ENCODE measurements at places on chromosomes 3 and 15.

GRCh38 chr15:81049835-81050234, 49.1 kb downstream of the TLNRD1 start:
- DNase-seq, result no peak

DNA sequence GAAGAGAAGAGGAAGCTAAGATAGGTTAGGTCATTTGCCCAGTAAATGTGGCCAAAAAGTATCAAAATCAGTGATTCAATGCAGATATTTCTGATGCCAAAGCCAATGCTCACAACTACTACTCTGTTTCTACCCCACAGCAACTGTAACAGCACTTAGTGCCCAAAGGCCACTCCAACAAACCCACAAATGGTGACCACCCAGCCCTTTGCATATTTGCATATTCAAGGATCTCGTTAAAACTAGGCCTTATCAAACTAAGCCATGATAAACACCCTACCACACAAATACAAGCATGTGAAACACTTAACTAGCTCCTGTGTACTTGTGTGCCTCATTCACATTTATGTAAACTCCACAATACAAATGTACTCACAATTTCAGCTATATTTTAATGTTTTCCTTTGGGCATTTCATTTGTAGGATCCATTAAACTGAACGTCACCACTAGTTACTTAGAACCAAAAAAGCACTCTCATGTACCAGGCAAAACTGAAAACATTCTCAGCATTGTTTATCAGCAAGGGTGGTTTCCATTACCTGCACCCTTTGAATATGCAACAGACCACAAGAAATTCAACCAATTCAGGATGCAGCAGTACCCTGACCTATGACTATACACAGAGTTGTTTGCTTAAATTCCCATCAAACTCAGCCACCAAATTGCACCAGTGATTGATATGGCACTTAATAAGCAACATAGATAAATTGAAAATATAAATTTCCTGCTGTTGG, 111.2 kb upstream of the STT3B start:
- DNase-seq, result no peak

DNA sequence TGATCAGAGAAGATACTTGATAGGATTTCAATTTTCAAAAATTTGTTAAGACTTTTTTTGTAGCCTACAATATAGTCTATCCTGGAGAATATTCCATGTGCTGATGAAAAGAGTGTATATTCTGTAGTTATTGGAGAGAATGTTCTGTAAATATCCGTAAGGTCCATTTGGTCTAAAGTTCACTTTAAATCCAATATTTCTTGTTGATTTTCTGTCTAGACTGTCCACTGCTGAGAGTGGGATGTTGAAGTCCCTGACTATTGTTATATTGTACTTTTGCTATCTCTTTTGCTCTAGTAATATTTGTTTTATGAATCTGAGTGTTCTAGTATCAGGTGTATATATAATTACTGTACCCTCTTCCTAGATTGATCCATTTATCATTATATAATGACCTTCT, 406.2 kb upstream of the CNTN4 start:
- DNase-seq, result no peak

- no peak for DNase-seq
These were observed 122.6 kb downstream of the AQP9 start for GRCh38 chr15:58260725-58261267.

- no peak for DNase-seq
These were observed 290.5 kb upstream of the GADL1 start for GRCh38 chr3:31185062-31185357.

GRCh38 chr3:85360742-85361387, 402.1 kb downstream of the CADM2 start:
- DNase-seq, result no peak

- DNase-seq, result peak; percentile 27
These were observed 77.2 kb downstream of the PPP2R3A start for GRCh38 chr3:136042608-136043221.

Data from GM04504 (cell line).